ENCODE measurements at places on chromosomes 7 and 10.

DNA sequence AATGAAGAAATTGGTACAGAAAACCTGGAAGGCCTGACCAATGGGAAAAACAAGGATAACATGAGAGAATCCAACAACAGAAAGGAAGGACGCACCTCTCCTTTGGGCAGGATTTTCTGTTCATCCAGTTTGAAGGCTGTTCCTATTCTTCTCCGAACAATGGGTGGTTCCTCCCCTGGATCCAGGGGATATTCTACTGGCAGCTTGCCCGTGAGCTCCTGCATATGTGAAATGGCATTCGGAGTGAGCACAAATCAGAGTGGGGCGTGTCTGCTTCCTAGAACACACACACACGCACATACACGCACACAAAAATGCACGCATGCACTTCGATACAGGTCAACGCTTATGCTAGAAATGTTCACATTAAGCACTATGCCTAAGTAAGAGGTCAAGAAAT lies 83.5 kb downstream of the PRPF18 start:
- H3K27me3 ChIP-seq = no peaks in the 10 kb centered on the region
- H3K4me1 ChIP-seq = no peaks in the 10 kb centered on the region
- DNase-seq = no peak
- H3K27ac ChIP-seq = no peak overlapping the region
- no peak overlapping the region for H3K4me3 ChIP-seq

DNA sequence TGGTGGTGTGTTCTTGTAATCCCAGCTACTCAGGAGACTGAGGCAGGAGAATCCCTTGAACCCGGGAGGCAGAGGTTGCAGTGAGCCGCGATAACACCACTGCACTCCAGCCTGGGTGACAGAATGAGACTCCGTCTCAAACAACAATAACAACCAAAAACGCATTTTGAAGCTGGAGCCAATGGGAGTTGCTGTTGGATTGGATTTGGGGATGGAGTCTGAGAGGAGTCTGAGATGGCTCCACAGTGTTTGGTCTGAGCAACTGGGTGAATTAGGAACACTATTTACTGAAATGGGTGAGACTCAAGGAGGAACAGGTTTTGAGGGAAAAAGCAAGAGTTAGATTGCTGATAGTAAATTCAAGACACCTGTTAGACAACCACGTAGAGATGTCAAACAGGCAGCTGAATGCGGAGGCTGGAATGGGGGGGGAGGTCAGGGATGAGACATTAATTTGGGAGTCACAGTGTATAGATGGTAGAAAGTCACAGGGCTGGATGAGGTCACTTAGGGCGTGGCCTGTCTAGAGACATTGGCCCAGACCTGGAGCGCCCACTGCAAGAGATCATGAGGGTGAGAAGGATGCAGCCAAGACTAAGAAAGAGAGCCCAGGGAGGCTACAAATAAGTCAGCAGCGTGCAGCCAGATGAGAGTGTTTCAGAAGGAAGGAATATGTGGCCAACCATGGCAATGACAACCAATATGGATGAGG lies 56.4 kb downstream of the CYCS start:
- no peak overlapping the region for H3K27ac ChIP-seq
- H3K36me3 ChIP-seq = no peaks in the 10 kb centered on the region
- H3K27me3 ChIP-seq = no peaks in the 10 kb centered on the region
- peaks cover 3% of the 10 kb centered on the region for H3K4me1 ChIP-seq

DNA sequence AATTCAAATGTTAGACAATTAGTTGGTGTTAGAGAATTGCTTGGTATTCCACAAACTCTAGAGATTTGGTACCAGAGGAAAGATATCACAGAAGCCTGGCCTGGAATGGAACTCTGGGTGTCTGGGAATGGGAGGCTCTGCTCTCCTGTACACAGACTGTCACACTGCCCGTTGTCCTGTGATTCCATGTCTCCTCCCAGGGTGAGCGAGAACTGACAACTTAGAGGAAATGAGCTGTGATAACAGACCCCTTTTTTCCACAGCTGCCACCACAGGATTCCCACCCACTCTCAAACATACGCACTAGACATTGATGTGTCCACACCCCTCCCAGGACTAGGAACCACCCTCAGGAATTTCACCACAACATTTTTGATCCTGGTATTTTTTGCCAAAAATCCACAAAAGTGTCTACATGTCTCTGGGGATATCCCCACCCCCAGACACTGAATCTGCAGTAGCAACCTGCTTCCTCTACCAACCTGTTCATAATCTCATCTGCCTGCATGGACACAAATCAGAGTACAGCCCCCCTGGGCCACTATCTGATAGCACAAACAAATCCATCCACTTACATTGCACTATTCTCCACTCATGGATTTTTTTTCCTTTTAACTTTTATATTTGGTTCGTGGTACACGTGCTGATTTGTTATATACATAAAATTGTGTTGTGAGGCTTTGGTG lies 4.7 kb downstream of the ZNF273 start:
- peaks cover 5% of the 10 kb centered on the region for H3K4me1 ChIP-seq
- H3K27me3 ChIP-seq = no peaks in the 10 kb centered on the region
- H3K36me3 ChIP-seq = no peaks in the 10 kb centered on the region

GRCh38 chr7:23277359-23277989 lies 21.7 kb upstream of the MALSU1 start:
- H3K27me3 ChIP-seq = peaks cover 7% of the 10 kb centered on the region
- no peak for DNase-seq
- H3K36me3 ChIP-seq = no peaks in the 10 kb centered on the region
- no peak overlapping the region for H3K27ac ChIP-seq

- H3K36me3 ChIP-seq = no peaks in the 10 kb centered on the region
- no peaks in the 10 kb centered on the region for H3K27me3 ChIP-seq
- no peak for DNase-seq
Observed at GRCh38 chr10:52212062-52212461, 102.0 kb upstream of the DKK1 start.

GRCh38 chr7:158587162-158588084 lies at the start of gene PTPRN2:
TSS of gene PTPRN2 (minus strand) at chr7:158587823.
- no peak within 1 kb of the TSS for H3K27ac ChIP-seq
- no peaks in the 10 kb centered on the region for H3K36me3 ChIP-seq
- H3K4me3 ChIP-seq = no peak within 1 kb of the TSS
- peak; percentile 60 for DNase-seq
- peaks cover 20% of the 10 kb centered on the region for H3K4me1 ChIP-seq

DNA sequence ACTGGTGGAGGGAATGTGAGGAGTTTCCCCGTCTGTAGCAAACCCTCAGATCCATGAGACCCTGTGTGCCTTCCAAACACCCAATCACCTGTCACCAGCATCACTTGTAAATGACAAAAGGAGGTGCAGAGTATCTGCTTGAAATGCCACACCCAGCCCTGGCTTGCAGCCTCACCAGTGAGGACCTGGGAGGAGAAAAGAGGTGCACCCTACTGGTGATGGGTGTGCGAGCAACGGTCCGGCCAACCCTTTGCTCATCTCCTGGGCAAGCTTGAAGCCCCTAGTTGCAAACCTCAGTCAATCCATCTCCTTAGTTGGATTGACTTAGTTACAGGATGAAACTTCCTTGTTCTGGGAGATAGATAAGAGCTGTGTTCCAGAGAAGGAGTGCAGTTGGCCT lies 62.4 kb upstream of the WAPL start:
- H3K27ac ChIP-seq = no peak overlapping the region
- no peaks in the 10 kb centered on the region for H3K27me3 ChIP-seq
- H3K4me1 ChIP-seq = peaks cover 8% of the 10 kb centered on the region

- no peak overlapping the region for H3K27ac ChIP-seq
- no peaks in the 10 kb centered on the region for H3K27me3 ChIP-seq
- no peaks in the 10 kb centered on the region for H3K36me3 ChIP-seq
- H3K4me3 ChIP-seq = no peak overlapping the region
- no peaks in the 10 kb centered on the region for H3K4me1 ChIP-seq
- DNase-seq = no peak
Observed at GRCh38 chr7:17619196-17619818, 320.9 kb downstream of the AHR start.
